ENCODE measurements at places on chromosomes 5 and 9. TPM values are rescaled to one million over a fixed set of nuclear protein-coding genes. Genes with fewer than 3 reads are reported as not detected.

The ADGRD2 gene
- not detected for total RNA-seq

The BNIP1 gene
- total RNA-seq, result 15.2 TPM

The CLIC3 gene
- total RNA-seq, result 10.4 TPM

The SELENOP gene
- not detected for total RNA-seq

The PLEKHG4B gene
- total RNA-seq, result 3.8 TPM

The RAD1 gene
- total RNA-seq, result 39.3 TPM

The IL4 gene
- total RNA-seq, result not detected

Data from HFFc6 (cell line).